ENCODE measurements at places on chromosomes 6 and 20.
A peak's percentile ranks its signal among the peaks of the same experiment; 100 is the strongest.

DNA sequence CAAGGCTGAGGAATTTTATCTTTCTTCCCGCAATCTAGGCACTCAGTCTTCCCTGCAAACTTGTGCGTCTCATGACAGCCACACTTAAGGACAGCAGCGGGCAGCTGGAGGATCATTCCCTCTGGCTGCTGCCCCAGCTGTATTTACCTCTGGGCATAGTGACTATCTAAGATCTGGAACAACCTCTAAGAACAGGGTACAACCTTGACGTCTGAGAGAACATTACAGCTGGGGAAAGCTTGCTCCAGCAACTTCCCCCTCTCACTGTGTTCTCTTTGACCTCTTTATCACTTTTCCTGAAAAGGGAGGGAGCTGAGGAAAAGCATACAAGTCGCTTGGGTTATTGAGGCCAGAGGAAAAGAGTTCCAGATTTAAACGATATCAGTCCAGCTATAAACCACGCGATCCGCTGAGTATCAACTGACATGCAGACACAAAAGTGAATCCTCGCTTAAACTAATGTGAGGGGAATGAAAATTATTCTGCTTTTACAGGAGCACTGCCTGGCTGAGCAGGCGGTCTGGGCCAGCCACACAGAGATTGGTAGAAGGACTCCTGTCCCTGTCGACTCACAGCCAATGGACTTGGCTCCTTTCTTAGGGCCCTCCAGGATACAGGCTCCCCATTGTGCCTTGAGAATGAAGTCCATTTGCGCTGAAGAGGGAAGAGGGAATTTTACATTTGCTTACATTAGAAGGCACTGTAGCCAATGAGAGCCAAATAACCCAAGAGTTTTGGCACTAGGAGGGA, 153.3 kb downstream of the QRSL1 start:
- no peak for DNase-seq

GRCh38 chr6:143286251-143286795, 164.2 kb downstream of the ADAT2 start:
- DNase-seq, result no peak

- no peak for DNase-seq
Observed at GRCh38 chr6:140897349-140897748, 1235.4 kb upstream of the GJE1 start.

GRCh38 chr6:125489579-125490285, 188.0 kb upstream of the HDDC2 start:
- DNase-seq, result no peak

GRCh38 chr6:91608428-91608827, 1021.6 kb upstream of the MAP3K7 start:
- no peak for DNase-seq

DNA sequence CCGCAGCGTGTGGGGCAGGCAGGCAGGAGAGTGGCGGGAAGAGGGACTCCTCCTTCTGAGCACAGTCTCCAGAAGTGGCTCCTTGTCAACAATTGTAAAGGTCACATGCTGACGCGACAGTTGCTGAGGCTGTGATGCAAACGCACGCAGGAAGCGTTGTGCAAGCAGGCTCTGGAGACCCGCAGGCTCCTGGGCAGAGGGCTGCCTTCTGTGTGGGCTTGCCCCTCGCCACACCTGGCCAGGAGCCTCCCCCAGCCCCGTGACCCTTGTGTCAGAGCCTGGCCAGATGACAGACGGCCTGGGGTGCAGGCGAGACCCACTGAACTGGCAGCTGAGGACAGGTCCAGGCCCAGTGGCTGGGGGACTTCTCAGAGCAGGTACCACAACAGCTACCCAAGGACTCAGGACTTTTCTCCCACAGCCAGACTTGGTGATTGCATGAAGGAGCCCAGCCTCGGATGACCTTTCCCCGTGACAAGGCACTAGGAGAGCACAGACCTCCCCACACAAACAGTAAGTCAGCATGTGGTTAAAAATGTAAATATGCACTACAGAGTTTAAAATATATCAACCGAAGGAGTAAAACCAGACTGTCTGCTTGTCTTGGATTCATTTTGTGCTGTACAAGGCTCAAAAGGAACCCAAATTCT, 222.1 kb upstream of the RREB1 start:
- no peak for DNase-seq

DNA sequence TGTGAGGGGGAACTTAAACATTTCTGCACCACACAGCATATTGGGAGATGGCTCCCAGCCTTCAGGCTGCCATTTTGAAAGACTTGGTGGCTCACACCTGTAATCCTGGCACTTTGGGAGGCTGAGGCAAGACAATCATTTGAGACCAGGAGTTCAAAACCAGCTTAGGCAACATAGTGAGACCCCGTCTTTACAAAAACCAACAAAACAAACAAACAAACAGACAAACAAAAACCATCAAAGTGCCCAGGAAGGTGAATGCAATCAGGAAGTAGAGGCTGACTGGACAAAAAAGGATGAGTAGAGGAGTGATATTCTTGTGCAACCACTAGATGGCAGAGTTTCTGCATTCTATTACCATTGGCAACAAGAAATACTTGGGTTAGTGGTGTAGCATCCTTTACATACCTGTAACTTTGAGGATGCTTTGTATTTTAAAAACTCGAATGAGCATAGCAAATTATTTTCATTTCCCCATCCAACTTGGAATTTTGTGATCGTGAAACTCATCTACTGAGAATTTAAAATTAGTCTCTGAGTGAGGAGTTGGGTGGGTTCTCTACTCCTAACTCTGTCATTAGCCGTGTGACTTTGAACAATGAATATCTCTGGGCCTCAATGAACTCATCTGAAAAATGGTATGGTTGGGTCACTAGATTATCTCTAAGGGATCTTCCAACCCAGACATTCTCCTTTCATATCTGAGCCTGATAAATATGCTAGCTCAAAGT, 84.4 kb downstream of the CRYBG1 start:
- DNase-seq, result peak; percentile 84

- DNase-seq, result no peak
Observed at GRCh38 chr20:23087587-23088251, 1.6 kb upstream of the CD93 start.

DNA sequence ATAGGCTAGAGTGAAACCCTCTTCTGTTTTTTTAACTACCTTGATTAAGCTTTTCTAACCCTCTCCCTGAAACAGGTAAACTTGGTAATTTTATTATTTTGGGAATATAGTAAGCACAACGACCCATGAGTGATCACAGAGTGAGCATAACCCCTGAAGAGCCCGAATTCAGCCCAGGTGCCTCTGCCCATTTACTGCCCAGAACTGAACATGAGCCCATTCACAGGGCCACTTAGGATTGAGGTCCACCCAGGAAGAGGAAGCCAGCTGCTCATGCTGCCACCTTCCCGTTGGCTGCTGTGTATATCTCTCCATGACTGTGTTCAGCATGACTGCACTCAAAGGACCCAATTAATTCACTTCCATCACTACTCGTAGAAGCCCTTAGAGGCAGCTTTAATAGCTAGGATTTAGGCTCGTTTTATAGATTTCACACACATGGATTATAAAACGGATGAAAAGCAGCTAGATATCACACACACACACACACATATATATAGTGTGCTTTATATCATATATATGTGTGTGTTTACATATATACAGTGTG, 8.3 kb upstream of the PDE10A start:
- no peak for DNase-seq

DNA sequence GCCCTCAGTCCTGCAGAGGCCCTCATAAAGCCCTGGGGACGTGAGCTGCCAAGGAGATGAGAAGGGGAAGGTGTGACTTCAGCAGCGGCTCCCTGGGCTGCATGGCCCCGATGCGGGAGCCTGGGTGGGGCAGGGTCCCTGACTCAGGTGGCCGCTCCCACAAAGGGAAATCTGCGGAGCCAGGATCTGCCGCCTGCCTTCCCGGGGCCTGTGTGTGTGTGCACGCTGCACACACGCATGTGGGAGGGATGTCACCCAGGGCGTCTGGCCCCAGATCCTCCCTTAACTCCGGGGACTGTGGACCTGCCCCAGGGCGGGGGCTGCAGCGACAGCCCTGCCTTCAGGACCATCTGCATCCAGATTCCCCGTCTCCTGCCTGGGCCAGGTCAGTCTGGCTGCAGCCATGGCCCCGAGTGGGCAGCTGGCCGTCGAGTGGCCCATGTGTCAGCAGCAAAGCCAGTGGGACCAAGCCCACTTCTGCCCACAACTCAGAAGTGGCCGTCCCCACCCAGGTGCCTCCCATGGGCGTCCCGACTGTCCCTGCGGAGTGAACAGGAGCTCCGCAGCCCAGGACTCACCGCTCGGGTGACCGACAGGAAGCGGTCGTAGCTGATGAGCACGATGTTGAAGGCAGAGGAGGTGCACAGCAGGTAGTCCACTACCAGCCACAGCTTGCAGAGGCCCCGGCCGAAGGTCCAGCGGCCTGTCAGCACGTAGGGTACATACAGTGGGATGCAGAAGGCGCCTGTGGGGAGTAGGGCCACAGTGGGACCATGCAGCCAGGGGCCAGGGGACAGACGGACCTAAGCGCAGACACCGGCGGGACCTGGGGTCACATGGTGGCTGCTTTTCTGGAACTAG, 1.9 kb downstream of the HRH3 start:
- DNase-seq, result no peak

GRCh38 chr6:105258816-105259215, 79.0 kb upstream of the POPDC3 start:
- no peak for DNase-seq

DNA sequence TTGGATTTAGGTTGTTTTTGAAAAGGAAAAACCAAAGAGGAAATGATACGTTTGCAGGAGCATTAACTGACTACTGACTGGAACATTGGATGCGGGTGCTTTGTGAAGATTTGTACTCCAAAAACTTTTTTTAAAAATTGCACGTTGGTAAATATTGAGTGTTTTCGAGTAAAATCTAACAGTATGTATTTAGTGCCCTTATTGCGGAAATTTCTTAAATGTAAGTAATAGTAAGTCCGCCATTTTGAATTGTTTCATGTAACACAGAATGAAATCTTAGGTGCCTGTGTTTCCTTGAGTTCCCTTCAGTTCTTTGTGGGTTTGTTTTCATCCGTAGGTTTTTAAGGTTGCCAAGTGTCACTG, 15.2 kb upstream of the LIN28B start:
- no peak for DNase-seq

DNA sequence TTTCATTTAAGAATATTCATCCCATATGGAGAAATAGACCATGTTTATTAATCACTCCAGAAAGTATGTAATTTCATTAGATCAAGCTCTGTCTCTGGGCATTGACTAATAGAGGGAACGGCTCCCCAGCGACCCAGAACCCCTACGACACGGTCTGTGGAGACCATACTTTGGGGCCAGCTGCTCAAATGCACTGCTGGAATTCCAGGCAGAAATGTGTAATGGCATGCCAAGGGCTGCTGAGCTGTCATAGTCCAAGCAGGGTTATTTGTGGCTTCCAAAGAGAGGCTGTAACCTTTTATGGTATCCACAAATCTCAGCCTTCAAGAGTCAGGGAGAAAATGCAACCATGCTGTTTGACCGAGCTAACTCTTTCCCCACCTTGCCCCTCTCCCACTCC, 755.8 kb downstream of the DHX35 start:
- DNase-seq, result no peak

DNA sequence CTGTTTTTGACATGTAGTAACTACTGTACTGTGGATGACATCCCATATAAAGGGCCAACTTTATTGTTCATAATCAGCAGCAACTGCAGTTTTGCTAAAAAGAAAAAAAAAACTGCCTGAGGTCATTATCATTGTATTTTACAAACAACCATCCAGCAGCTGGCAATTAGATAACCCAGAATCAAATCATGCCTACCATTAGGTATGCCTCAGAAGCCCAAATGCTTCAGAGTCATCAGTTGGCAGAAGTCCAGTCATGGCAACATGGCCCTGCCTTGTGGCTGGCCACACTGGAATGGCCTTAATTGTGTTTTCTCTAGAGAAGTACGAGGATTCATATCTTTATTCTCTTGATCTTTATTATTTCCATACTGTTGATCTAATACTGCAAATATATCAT, 462.4 kb upstream of the NRSN1 start:
- no peak for DNase-seq

DNA sequence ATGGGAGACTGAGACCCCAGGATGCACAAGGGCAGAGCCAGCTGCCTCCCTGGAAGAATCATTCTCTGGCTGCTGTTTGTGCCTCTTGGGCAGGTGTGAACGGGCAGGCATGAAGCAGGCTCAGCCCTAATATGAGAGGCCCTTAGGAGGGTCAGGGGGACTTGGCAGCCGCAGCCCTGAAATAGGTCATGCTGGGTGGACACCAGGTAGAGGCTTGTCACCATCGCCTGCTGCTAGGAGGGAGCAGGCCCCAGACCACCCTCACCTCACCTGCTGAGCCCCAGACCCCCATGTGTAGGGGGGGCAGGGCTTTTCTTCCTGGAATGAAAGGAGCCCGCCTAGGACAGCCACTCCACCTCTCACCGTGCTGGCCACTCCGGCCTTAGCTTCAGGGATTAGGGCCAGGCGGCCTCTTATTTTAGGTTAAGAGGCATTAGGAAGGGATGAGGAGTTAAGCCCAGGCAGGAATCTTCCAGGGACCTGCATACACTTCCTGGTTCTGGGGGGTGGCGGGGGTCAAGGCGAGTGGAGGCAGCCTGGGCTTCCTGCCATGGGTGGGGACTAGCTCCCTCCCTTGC, 92.4 kb downstream of the ASXL1 start:
- DNase-seq, result no peak

GRCh38 chr6:26172608-26172968, 85.4 kb downstream of the HFE start:
- no peak for DNase-seq

DNA sequence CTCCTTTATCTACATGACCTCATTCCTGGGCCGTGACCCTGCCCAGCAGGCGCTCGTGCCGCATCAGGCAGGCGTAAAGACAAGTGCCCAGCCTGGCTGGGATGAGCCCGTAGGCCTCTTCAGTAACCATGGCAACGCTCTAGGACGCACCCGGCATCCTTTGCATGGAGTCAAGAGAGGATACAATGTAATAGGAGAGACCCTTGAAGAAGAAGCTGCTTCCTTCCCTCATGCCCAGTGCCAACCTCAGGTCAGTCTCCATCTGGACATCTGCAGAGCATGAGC, 5.0 kb upstream of the LSM14B start:
- DNase-seq, result no peak

GRCh38 chr20:58447511-58448391, 58.7 kb downstream of the VAPB start:
- peak; percentile 63 for DNase-seq

GRCh38 chr20:9629831-9630230, 115.4 kb downstream of the LAMP5 start:
- no peak for DNase-seq

DNA sequence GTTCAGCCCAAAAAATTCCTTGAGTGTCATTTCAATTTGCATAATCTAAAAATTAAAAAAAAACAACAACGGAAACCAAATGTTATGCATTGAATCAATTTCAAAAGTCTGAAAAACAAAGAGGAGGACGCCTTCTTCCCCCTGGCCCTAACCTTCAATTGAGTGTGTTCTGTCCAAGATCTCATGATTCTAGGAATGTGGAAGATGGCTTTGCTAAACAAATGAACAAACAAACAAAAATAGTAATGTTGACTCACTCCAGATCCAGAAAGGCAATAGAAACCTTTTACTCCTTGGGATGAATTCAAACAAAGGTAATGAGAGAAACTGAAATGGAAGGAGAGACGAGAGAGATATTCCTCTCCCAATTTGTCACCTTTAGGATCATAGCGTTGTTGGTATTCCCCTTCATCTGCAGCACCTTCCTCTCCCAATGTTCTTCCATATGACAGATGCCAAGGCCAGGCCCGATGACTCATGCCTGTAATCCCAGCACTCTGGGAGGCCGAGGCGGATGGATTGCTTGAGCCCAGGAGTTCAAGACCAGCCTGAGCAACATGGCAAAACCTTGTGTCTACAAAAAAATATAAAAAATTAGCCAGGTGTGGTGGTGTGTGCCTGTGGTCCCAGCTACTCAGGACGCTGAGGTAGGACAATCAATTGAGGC, 109.2 kb upstream of the ADGRF1 start:
- DNase-seq, result no peak

GRCh38 chr6:4413073-4413472, 277.7 kb upstream of the ECI2 start:
- DNase-seq, result no peak
